ENCODE measurements at places on chromosomes 16 and 17.

DNA sequence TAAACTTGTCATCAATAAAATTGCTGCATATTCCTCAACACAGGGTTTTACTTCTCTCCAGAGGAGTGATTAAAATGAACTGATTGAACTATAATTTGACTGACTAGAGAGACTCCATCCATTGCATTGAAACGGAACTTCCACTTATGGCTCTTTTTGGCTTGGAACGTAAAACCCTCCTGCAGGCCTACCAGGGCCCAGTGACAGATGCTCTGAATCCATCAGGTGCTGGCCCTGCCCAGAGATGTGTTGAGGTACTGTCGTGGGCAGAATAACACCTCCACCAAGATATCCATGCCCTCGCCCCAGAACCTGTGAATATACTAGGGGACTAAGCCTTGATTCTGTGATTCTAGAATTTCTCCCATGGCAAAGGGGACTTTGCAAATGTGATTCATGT, 45.4 kb downstream of the CBLN1 start:
- no peak for DNase-seq

GRCh38 chr16:83433201-83433600, 374.6 kb upstream of the HSBP1 start:
- DNase-seq: no peak

- DNase-seq: no peak
Observed at GRCh38 chr16:19784183-19784736, 66.2 kb downstream of the IQCK start.

DNA sequence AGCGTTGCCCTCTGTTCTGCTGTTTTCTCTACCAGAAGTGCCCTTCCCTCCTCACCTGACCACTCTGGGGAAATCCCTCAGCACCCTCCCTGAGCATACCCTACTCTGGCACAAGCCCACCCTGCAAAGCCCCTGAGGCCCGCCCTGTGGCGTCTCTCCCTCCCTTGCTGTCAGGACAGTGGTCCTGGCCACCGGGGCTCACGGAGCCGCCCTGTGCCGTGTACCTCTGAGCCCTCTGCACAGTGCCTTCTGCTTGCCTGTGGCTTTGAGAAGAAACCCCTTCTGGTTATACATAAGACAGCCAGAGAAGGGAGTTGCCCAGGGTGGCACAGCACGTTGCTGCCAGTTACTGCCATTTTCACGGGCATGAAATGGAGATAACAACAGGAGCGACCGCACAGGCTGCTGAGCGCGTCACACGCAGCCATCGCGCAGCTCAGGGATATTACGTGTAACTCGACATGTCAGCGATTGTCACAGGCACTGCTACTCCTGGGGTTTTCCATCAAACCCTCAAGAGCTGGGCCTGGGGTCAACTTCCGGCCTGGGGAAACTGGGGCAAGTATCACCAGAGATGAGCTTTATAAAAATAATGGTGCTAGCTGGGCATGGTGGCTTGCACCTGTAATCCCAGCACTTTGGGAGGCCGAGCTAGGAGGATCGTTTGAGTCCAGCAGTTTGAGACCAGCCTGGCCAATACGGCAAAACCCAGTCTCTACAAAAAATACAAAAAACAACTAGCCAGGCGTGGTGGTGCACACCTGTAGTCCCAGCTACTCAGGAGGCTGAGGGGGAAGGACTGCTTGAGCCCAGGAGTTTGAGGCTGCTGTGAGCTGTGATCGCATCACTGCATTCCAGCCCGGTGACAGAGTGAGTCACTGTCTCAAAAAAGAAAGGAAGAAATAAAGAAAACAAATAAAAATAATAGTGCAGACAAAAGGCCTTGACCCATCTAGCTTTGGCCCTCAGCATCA, 14.8 kb downstream of the SCGB1C2 start:
- DNase-seq: no peak

- no peak for DNase-seq
Observed at GRCh38 chr16:57066625-57067024, 25.8 kb upstream of the CPNE2 start.

- DNase-seq: no peak
Observed at GRCh38 chr16:47016700-47017133, 43.2 kb upstream of the DNAJA2 start.

- DNase-seq: no peak
Observed at GRCh38 chr17:39769974-39770587, 32.3 kb downstream of the GRB7 start.

- DNase-seq: no peak
Observed at GRCh38 chr17:11216976-11217375, 24.0 kb upstream of the SHISA6 start.
